Karpas-422 (cell line): ENCODE measurements at places on chromosomes 5 and 9.

DNA sequence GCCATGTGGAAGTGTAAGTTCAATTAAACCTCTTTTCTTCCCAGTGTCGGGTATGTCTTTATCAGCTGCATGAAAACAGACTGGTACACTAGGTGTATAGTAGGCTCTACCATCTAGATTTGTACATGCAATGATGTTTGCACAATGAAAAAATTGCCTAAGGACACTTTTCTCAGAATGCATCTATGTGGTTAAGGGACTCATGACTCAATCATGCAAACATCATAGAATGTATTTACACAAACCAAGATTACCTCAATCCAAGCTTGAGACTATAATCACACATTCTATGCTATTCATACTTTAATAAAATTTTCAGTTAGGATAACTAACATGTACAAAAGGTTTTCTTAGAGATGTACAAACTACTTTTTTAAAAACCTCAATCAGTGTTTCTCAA, 1164.5 kb downstream of the CDH12 start:
- H3K36me3 ChIP-seq, result no peaks in the 10 kb centered on the region
- no peaks in the 10 kb centered on the region for H3K4me1 ChIP-seq
- DNase-seq, result no peak
- H3K27me3 ChIP-seq, result no peaks in the 10 kb centered on the region
- H3K4me3 ChIP-seq, result no peak overlapping the region

DNA sequence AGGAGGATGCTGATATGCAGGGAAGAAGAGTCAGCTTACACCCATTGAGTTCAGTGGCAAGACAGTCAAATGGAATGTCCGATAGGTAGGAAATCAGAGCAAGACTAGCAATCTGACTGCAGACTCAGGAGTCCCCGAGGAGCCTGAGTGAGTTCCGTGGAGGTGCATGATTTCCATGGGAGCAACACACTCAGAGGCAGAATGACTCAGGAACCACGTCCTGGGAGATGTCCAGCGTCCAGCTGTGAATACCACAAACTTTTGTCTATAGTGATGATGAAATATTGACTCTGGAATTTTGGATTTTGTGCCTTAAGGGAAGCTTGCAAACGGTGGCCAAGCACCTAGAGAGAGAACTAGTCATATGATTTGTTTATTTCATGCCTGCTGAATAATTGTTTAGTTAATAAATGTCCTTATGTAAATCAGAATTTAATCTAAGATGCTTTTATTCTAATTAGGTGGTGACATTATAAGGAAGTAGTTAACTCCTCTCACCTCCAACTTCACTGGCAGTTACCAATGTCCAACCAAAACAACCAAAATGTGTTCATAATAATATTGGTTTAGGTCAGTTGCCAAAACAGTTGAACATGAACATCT, 100.4 kb downstream of the PDE4D start:
- H3K27me3 ChIP-seq, result no peaks in the 10 kb centered on the region
- H3K27ac ChIP-seq, result no peak overlapping the region
- no peaks in the 10 kb centered on the region for H3K36me3 ChIP-seq
- H3K4me1 ChIP-seq, result no peaks in the 10 kb centered on the region
- no peak for DNase-seq

- no peaks in the 10 kb centered on the region for H3K4me1 ChIP-seq
- H3K27me3 ChIP-seq, result no peaks in the 10 kb centered on the region
- no peaks in the 10 kb centered on the region for H3K36me3 ChIP-seq
- H3K27ac ChIP-seq, result no peak overlapping the region
- DNase-seq, result no peak
These were observed 60.4 kb downstream of the GHR start for GRCh38 chr5:42483472-42484154.

- no peaks in the 10 kb centered on the region for H3K36me3 ChIP-seq
- DNase-seq, result no peak
- no peaks in the 10 kb centered on the region for H3K4me1 ChIP-seq
- H3K27me3 ChIP-seq, result no peaks in the 10 kb centered on the region
- H3K4me3 ChIP-seq, result no peak overlapping the region
- no peak overlapping the region for H3K27ac ChIP-seq
These were observed 96.2 kb upstream of the PPP1R2B start for GRCh38 chr5:156753846-156754245.

- no peak overlapping the region for H3K4me3 ChIP-seq
- no peaks in the 10 kb centered on the region for H3K27me3 ChIP-seq
- no peaks in the 10 kb centered on the region for H3K4me1 ChIP-seq
- H3K27ac ChIP-seq, result no peak overlapping the region
These were observed 70.2 kb upstream of the ATG10 start for GRCh38 chr5:81901586-81901985.

- no peaks in the 10 kb centered on the region for H3K27me3 ChIP-seq
- no peak overlapping the region for H3K4me3 ChIP-seq
- no peaks in the 10 kb centered on the region for H3K4me1 ChIP-seq
- H3K36me3 ChIP-seq, result 0 out of 2 replicates have a peak, but pooled peaks cover 3% of the 10 kb centered on the region
- DNase-seq, result no peak
- no peak overlapping the region for H3K27ac ChIP-seq
These were observed 108.5 kb downstream of the NNT start for GRCh38 chr5:43711496-43711895.

- no peak overlapping the region for H3K27ac ChIP-seq
- H3K4me3 ChIP-seq, result no peak overlapping the region
- no peaks in the 10 kb centered on the region for H3K4me1 ChIP-seq
- no peaks in the 10 kb centered on the region for H3K27me3 ChIP-seq
- DNase-seq, result no peak
These were observed 104.8 kb upstream of the CD180 start for GRCh38 chr5:67301285-67301903.

DNA sequence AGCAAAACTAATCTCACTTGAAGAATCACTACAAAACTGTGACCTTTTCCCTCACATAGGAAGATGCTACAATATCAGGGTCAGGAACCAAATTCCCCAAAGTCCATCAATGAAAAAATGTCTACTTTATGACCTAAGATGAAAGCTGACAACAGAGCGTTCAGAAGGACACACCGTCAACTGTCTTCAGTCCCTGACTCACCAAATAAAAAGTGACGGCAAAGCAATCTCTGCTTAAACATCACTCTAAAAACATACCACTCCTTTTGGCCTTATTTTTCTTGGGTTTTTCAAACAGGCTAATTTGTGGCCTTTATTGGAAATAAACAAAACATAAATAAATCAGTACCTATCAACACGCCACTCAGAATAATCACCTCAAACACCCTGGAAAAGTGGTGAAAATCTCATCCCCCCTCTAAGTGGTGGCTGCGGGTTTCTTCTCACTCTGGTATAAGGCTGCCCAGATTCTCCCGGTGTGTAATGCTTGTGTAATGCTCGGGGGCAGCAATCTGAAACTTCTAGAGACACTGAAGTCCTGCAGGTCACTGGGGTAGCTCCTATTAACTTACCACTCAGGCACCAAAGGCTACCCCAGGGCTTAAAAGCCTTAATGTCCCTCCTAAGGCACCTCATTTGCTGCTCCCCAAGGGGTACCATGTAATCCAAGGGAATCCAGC, 29.5 kb downstream of the SEMA4D start:
- no peak overlapping the region for H3K4me3 ChIP-seq
- H3K27ac ChIP-seq, result no peak overlapping the region
- no peaks in the 10 kb centered on the region for H3K27me3 ChIP-seq
- no peaks in the 10 kb centered on the region for H3K36me3 ChIP-seq
- no peak for DNase-seq

DNA sequence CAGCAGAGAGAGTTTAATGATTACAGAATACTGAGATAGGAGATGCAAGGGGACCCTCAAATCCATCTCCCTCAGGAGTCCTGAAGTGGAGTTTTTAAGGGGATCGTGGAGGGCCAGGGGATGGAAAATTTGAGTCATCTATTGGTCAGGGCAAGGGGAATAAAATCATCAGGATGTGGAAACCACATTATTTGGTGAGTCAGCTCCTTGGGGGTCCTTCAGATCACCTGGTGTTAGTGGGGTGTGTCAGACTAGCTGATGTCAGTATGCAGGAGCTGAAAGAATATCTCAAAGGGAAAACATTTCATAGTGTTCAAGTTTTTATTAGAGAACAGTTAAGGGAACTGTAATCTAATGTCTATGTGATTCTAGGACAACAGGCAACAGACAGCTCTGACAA, 183.0 kb upstream of the FTMT start:
- no peaks in the 10 kb centered on the region for H3K36me3 ChIP-seq
- H3K4me1 ChIP-seq, result no peaks in the 10 kb centered on the region
- DNase-seq, result no peak
- no peak overlapping the region for H3K4me3 ChIP-seq

DNA sequence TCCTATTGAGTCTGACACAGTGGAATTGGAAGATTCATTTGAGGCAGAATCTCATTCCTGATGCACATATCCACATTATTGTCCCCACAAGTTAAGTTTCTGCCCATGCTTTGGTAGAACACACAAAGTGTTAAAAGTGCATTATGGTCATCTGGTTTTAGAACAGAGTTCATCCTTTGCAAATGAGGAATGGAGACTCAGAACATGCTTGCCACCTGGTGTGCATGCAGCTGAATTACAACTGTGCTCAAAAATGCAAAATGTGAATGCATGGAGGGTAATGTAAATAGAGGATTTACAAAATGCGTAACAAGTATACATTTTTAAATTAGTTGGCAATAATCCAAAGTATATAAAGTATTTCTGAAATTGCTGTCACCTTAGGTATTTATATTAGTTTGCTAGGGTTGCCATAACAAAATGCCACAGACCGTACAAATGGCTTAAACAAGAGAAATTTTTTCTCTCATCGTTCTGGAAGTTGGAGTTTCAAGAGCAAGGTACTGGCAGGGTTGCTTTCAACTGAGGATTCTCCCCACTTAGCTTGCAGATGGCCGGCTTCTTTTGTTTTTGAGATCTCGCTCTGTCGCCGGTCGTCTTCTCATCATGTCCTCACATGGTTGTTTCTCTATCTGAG, 671.1 kb downstream of the TAF11L14 start:
- H3K27me3 ChIP-seq, result no peaks in the 10 kb centered on the region
- no peak overlapping the region for H3K27ac ChIP-seq
- no peaks in the 10 kb centered on the region for H3K36me3 ChIP-seq

DNA sequence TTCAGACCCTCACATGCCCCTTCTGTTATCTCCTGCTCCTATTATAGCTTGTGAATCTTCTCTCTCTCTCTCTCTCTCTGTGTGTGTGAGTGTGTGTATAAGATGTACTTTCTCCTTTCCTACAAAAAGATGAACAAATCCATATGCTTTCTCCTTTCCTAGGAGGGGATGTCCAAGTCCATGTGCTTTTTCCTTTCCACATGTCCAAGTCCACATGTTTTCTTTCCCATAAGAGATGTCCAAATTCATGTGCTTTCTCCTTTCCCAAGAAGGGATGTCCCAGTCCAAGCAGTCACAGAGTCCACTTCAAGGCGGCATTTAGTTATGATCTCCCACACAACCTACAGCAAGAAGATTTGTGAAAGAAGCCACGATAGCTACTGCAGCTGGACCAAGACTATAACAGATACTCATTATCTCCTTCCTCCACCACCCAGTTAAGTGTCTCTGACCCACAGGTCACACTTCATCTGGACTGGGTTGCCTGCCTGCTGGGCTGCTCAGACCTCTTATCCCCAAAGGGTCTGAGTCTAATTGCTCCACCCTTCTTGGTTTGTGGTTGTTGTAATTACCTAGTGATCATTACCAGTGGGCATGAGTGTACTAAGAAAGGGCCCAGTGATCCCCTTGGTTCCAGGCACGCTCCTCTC, 18.4 kb upstream of the FOXI1 start:
- H3K4me1 ChIP-seq, result peaks cover 7% of the 10 kb centered on the region
- no peak overlapping the region for H3K4me3 ChIP-seq
- peaks cover 17% of the 10 kb centered on the region; the same call in 1 of the 2 replicates for H3K36me3 ChIP-seq
- no peaks in the 10 kb centered on the region for H3K27me3 ChIP-seq
- H3K27ac ChIP-seq, result no peak overlapping the region
- no peak for DNase-seq

- H3K36me3 ChIP-seq, result peaks cover 25% of the 10 kb centered on the region
- H3K27me3 ChIP-seq, result no peaks in the 10 kb centered on the region
- peak overlapping the region; percentile 92 for H3K27ac ChIP-seq
- peaks cover 43% of the 10 kb centered on the region for H3K4me1 ChIP-seq
- peak; percentile 58 for DNase-seq
These were observed 1.7 kb downstream of the CNOT8 start for GRCh38 chr5:154860123-154860522.

- H3K4me3 ChIP-seq, result no peak overlapping the region
- H3K27me3 ChIP-seq, result no peaks in the 10 kb centered on the region
- no peak for DNase-seq
- H3K27ac ChIP-seq, result no peak overlapping the region
These were observed 128.3 kb downstream of the GPBP1 start for GRCh38 chr5:57302164-57302563.
